Endothelial cell of umbilical vein (primary cell): ENCODE measurements at places on chromosomes 4 and X. TPM values are rescaled to one million over a fixed set of nuclear protein-coding genes. Genes with fewer than 3 reads are reported as not detected.

The NEUROG2 gene
- total RNA-seq = not detected in 2 replicates

The PPEF1 gene
- not detected in 2 replicates for total RNA-seq

The AIFM1 gene
- 29.7 and 30.6 TPM in 2 replicates for total RNA-seq

The MEPE gene
- not detected in 2 replicates for total RNA-seq

The FATE1 gene
- total RNA-seq = not detected in 2 replicates

The DRD5 gene
- total RNA-seq = not detected in 2 replicates

The DMP1 gene
- total RNA-seq = not detected in 2 replicates

The BEX2 gene
- 0.88 and 1.4 TPM in 2 replicates for total RNA-seq

The FGF16 gene
- 3.1 and 5.1 TPM in 2 replicates for total RNA-seq

The CSN1S1 gene
- not detected in 2 replicates for total RNA-seq

The F8A2 gene
- total RNA-seq = not detected in 2 replicates

The PABPC1L2A gene
- not detected in 2 replicates for total RNA-seq

The NXF2B gene
- total RNA-seq = not detected in 2 replicates

The SGMS2 gene
- total RNA-seq = 33.0 and 35.9 TPM in 2 replicates

The RHOXF1 gene
- total RNA-seq = not detected in 2 replicates

The CXorf66 gene
- not detected in 2 replicates for total RNA-seq

The MAGEA3 gene
- total RNA-seq = not detected in 2 replicates
